Activated CD4-positive, alpha-beta T cell treated with anti-CD3 and anti-CD28 coated beads, Interleukin-10, Interleukin-2, amounts not matched to agents 100 ng/mL and 50 ng/mL, durations not matched to agents 16 hours and 8 hours (primary cell): ENCODE measurements at places on chromosomes 1 and 21.

GRCh38 chr1:45355683-45356082 lies 15.4 kb upstream of the MUTYH start:
- no peak for DNase-seq

DNA sequence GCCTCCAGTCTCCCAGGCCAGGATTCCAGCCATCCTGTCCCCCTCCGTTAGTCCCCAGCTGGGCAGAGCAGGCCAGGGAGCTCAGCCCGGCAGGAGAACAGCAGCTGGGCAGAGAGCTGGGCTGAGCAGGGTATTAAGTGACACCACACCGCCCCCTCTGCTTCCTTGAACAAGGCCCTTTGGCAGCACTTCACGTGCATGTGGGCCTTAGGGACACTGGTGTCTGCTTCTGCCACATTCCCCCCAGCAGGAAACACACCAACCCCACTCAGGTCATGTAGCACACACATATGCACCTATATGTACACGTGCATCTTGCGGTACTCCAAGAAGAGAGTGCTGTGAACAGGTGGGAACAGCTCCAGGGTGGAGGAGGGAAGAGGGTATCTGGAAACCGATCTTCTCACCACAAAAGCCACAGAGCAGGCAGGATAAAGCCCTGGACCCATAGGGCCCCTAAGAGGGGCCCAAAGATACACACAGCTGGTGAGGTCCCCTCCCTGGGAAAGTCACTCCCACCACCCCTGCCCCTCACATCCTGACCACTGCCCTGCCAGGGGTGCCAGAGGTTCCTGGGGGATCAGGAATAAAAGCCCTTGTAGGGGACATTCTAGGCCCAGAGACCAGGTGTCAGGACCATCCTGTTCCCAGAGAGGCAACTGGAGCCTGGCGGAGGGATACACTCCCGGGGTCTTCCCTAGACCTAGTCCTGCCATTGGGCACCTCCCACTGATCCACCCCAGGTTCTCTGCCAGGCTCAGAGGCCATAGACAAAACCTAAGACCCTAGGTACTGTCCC lies 4.5 kb downstream of the EPHA2 start:
- DNase-seq, result no peak

DNA sequence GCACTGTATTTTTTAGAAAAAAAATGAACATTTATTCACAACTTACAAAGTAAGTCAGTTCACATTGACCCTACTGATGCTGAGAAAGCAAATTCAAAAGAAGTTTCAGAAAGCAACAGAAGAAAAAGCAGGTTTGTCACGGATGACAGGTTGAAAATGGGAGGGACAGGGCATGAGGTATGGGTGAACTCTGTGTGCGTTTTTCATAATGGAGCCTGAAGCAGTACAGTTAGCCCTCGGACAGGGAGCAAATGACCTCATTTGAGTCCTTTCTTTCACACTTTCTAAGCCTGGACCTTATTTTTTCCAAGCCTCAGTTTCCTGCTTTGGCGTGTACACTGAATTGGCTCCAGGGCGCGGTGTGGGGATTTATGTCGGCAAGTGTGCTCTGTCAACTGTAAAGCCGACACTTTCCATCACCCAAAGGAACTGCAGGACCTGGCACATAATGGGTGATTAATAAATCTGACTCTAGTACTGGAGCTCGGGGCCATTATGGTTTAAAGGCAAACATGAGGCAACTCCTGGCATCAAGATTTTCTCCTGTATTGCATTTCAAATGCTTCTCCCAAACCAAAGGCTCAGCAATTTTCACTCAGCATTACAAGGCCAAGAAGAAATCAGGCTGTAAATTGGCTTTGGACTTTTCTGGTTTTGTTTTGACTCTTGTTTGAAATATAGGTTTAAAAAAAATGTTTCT lies 345.5 kb upstream of the DUSP10 start:
- DNase-seq, result no peak

DNA sequence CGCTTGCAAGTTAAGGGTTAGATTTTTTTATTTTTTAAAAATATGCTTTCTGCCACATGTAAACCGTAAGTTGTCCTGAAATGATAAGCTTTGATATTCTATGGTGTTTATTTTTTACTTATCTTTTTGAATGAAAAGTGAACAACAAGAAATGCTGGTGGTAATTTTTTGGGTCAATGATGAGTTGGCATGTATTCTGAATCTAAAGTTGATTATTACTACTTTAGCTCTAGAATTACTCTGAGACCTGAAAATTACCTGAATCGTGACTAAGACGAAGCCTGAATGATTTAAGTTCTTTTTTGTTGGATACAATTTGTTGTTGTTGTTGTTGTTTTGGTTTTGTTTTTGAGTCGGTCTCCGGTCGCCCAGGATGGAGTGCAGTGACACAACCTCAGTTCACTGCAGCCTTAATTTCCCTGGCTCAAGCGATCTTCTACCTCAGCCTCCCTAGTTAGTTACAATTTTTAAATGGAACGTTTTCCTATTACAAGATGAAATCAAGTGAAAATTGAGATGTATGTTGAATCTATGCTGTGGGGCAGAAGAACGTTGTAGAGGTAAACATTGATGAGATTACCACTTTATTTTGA lies 941 bp downstream of the RABGGTB start:
- DNase-seq, result no peak

DNA sequence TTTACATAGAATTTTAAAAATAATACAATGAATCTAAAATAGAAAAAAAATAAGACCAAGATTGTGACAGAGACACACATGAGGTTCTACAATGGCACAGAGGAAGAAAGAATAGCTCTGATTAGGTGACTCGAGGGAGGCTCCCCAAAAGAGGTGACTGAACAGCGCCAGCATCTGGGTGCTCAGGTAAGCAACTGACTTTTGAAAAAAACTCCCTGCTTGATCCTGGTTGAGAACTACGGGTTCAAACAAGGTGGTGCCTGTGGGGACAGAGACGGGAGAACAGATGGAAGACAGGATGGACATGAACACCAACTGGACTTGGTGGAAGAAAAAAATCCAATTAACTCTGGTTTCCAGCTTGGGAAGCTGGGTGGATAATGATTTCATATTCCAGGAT lies 22.5 kb downstream of the BATF3 start:
- DNase-seq, result no peak

DNA sequence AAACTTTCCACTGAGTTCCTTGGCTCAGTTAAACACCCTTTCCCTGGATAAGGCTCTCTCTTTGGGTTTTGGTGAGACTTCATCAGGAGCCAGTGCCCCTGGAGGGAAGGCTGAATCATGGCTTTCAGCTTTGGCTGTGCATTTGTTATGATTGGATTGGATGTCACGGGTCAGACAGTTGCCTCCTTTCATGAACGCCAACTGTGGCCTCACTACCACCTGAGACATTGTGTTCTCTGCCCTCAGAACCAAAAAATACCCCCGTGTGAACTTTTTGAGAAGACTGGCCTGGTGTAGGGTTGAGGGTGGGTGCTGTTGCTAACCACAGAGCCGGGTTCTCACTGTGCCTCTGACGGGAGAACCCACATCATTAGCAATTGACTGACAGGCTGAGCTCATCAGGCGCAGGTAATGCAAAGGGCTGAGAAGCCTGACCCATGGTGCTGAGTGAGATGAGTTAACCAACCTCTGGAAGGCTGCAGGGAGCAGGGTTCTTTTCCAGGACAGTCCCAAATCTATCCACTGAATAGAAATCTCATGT lies 65.6 kb downstream of the HHAT start:
- no peak for DNase-seq

GRCh38 chr1:29454616-29455380 lies 218.5 kb downstream of the PTPRU start:
- no peak for DNase-seq

DNA sequence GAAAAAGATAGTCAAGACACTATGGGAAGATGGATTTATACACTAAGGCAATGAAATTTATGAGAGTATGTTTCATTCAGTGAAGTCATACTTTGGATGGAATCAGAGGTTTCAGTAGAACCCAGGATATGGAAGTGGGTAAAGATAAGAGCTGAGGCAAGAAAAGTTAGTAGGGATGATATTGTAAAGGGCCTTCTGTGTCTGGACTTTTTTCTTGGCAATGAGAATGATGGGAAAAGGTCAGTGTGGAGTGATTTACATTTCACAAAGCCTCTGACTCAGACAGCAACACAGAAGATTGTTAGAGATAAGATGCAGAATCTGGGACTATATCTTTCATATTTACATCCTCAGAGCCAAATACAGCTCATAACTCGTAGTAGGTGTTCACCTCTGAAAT lies 32.1 kb downstream of the SH3BGR start:
- no peak for DNase-seq

DNA sequence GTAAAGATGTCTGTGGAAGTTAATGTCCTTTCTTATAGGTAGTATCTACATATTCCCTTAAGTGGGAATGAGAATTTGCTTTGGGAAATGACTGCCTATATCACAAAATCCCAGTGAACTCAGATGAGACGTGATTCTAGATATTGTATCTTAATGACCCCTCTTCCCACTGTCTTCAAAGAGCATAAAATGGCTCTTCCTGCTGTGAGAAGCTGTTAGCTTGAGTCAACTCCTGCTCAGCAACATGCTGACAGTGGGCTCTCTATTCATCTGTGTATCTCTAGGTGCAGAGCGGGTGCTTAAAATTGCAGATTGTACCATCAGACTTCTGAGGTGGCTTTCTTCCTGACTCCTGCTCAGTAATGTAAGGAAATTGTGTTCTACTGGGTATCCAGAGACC lies 100.6 kb downstream of the SPAG17 start:
- no peak for DNase-seq

DNA sequence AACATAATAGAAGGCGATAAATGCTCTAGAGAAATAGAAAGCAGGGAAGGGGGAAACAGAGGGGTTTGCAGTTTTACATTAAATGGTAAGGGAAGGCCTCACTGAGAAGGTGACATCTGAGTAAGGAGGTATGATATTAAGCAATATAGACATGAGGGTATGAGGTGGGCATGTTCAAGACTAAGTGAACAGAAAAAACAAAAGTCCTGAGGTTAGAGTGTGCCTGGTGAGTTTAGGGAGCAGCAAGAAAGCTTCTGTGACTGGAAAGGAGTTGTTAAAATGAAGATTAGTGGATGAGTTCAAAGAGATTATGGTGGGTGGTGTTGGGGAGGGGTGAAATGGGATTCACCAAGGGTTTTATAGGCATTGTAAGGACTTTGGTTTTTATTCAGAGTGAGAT lies 8.6 kb downstream of the RPRD2 start:
- no peak for DNase-seq
